ENCODE measurements at places on chromosomes 3 and 15.

- DNase-seq, result no peak
Observed at GRCh38 chr3:48915296-48915695, 3.3 kb upstream of the ARIH2 start.

DNA sequence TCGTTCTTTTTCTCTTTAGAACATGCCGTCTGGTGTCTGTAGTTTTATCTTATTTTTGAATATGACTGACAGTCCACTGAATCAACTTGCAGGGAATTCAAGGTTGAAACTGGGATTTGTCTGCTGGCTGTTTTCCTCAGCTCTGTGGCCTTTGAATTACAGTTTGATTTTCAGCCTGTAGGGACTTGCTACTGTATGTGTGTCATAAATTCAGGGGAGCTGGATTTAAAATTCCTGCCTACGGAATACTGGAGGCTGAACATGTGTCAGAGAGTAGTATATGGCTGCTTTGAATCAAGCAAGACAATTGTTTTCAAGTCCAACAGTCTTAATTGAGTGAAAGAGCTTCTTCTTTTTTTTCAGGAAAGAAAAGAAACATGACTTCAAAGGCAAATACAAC lies 33.9 kb downstream of the RARB start:
- DNase-seq, result no peak

DNA sequence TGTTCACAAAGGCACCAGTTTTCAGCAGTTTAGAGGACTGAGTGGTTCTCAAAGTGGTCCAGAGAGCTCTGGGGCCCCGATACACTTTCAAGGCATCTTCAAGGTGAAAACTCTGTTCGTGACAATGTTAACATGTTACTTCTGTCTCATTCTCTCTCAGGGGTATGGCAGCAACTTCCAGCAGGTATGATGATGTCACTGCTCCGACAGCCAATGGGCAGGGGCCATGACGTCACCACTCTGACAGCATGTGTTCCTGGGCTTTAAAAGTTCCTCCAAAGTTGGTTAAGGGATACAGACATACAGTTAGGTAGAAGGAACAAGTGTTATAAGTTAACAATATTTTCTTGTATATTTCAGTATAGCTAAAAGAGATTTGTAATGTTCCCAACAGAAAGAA lies 87.9 kb downstream of the KLF15 start:
- no peak for DNase-seq

GRCh38 chr3:179772297-179772696 lies 119.5 kb downstream of the USP13 start:
- no peak for DNase-seq

- no peak for DNase-seq
Observed at GRCh38 chr15:96261575-96262034, 68.9 kb upstream of the NR2F2 start.

GRCh38 chr3:23219552-23219951 lies 16.4 kb downstream of the UBE2E2 start:
- no peak for DNase-seq

DNA sequence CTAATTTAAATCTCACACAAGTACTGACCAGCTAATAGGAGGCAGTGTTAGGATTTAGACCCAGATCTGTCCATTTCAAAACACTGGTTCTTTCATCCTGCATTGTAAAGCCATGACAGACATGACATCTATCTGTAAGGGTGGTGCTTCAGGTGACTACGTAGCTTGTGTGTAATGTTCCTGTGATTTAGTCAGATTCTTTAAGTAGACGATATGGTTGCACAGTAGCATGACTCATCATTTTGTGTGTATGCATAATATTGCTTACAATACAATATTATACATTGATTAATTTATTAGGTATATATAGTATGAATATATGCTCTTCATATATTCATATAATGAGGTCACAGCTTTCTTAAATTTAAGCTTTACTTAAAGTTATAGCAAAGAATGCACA lies 628.5 kb downstream of the GRM7 start:
- no peak for DNase-seq

DNA sequence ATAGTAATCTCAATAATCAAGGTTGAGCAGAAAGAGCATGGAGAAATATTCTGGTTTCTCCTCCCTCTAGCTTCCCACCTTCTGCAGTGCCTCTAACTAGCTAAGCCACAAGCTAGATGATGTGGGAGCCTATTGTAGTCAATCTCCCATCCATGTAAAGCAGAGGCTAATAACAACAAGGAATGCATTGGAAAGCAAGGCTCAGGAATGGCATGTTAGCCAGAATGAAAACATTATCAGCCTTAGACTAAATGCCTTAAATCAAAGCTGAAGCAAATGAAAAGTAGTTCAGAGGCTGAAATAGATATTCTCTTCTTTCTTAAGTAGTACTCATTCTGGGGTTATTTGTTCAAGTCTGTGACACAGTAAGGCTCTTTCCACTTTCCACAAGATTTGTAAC lies 350.3 kb upstream of the DPPA4 start:
- no peak for DNase-seq

DNA sequence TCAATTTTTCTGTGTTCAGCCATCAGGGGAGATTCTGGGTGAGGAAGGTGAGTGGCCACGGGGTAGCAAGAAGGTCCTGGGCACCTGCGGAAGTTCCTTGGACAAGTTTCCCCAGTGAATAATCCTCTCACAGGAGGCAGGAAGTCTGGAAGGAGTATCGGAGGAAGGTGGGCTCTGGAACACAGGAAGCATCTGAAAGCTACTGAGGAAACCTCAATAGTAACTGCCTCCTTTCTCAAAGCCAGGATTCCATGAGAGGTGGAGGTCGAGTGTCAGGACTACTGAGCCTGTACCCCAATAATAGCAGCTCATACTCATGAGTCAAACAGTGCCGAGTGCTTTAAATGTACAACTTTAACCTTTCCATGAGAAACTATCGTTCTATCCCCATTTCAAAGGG lies 110.9 kb downstream of the OXNAD1 start:
- DNase-seq, result no peak

GRCh38 chr3:171129827-171130226 lies 103.3 kb upstream of the SLC2A2 start:
- no peak for DNase-seq

- no peak for DNase-seq
Observed at GRCh38 chr3:97954228-97954827, 17.9 kb downstream of the RIOX2 start.

DNA sequence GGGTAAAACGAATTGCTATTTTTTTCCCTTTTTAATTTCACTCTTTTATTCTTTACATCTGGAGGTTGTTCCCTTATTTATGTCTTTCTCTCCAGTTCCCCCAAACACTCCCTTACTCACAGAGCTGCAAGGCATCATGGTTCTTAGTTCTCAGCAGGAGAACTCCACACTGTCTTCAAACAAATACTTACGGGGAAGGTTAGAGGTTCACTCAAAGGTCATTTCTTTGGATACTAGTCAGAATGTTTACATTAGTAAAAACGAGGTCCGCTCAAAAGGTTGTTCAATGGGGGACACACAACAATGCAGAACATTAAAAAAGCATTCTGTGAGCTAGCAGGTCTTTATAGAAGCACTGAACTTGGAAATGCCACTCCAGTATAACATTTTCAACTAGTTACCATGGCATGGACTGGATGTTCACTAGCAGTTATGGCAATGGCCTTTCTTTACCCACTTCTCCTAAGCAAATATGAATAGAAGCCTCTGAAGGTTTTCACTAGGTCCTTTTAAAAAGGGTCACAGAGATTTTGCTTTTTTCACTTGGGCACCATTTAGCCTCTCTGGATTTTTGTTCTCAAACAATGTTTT lies 201.7 kb downstream of the MEIS2 start:
- no peak for DNase-seq

- no peak for DNase-seq
Observed at GRCh38 chr3:158261371-158261991, 151.6 kb downstream of the RSRC1 start.

DNA sequence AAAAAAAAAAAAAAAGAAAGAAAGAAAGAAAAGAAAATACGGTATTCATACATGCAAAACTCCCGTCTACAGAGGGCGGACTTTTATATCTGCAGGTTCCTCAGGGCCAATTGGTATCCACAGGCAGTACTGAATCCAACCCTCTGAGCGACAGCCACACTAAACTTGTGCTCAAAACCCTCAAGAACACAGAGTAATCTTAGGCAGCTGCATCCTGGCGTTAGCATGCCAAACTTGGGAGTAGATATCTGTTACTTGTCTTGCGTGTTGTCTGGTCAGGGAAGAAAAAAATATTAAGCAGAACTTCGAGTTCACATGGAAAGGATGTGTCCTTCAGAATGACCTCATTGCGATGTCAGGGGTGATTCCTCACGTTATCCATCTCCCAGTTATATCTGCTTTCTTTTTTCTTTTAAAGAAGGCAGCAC lies 12.8 kb downstream of the SNAP23 start:
- no peak for DNase-seq

DNA sequence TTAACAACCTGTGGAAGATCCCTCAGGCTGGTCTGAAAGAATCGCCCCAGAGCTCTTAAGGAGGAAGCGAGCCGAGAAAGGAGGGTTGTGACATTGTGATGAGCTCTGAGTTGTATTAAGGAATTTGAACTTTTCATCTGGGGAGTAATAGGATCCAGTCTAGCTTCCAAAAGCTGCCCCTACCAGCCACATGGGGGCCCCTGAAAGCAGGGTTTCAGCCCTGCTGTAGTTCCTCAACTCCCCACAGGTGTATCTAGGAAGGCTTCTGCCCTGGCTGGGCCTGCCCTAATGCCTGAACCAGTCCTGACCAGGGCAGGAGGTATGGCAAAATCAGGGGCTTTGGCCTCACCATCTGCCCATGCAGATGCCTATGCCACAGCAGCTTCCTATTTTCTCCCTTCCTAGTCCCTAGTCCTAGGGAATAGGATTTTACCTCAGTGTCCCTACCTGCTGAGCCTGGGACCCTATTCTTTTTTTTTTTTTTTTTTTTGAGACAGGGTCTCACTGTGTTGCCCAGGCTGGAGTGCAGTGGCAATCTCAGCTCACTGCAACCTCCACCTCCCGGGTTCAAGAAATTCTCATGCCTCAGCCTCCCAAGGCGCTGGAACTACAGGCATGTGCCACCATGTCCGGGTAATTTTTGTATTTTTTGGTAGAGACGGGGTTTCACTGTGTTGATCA lies 5.0 kb upstream of the AP3S2 start:
- DNase-seq, result no peak

GRCh38 chr3:24043168-24043567 lies 98.1 kb downstream of the NR1D2 start:
- no peak for DNase-seq

GRCh38 chr3:38837358-38837757 lies 21.3 kb upstream of the SCN10A start:
- no peak for DNase-seq

- DNase-seq, result no peak
Observed at GRCh38 chr3:64518496-64518895, 169.3 kb downstream of the ADAMTS9 start.

- no peak for DNase-seq
Observed at GRCh38 chr15:48603922-48604321, 41.6 kb downstream of the FBN1 start.

GRCh38 chr3:55724821-55725220 lies 237.7 kb upstream of the WNT5A start:
- DNase-seq, result no peak

DNA sequence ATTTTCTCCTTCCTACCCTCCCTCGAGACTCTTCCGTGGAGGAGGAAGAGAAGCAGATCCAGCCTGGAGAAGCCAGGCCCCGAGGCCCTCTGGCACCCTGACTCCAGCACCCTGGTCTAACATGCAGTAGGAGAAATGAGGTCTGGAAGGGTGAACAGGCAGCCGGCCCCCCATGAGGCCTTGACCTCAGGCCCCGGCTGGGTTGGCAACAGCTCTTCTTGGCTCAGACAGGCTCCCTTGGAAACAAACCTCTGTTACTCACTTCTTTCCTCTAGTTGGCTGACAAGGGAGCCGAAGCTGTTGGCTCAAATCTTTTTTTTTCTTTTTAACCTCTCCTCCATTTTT lies 73.4 kb downstream of the CPN2 start:
- no peak for DNase-seq

DNA sequence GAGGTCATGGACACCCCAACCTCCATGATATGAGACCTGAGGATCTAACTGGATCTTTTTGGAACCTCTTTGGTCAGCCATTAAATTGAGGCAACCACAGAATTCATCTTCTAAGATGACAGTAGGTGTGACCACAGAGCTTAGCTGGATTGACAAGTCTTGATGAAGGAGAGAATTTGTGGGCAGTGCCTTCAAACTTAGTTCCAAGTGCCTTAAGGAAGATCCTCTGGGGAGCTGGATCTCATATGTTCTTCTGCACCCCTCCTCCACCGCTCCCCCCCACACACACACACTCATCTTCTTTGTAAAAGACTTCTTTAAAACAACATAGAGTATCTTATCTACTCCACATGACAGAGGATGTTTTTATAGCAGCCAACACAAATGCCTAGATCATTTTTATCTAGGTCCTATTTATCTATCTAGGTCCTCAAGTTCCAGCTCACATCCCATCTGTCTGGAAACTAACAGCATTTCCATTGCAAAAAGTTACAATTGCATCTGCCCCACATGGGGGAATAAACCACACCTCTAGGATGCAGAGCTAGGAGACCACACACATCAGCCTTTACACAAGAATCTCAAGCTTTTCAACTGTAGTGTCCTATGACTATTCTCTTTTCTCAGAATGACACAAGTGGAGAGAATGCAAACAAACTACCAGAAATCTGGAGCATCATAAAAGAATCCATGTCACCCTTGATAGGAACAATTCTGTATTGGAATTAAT lies 37.4 kb downstream of the WWTR1 start:
- no peak for DNase-seq

GRCh38 chr3:138600100-138600745 lies 6.2 kb upstream of the CEP70 start:
- no peak for DNase-seq

All from stimulated activated CD4-positive, alpha-beta T cell treated with anti-CD3 and anti-CD28 coated beads, TNF-alpha, amount 100 ng/mL, for 1 hour (primary cell).